Stimulated activated CD8-positive, alpha-beta memory T cell treated with anti-CD3 and anti-CD28 coated beads, Interleukin-4, amount 100 ng/mL, for 1 hour (primary cell): ENCODE measurements at places on chromosomes 6 and 20.

- DNase-seq: no peak
These were observed 94.8 kb downstream of the NFATC2 start for GRCh38 chr20:51447765-51448148.

GRCh38 chr20:47724910-47725247, 60.4 kb downstream of the SULF2 start:
- DNase-seq: no peak

GRCh38 chr20:62736026-62736406, 27.4 kb downstream of the NTSR1 start:
- DNase-seq: no peak

- DNase-seq: no peak
These were observed 109.7 kb upstream of the STMND1 start for GRCh38 chr6:16991981-16992629.

- no peak for DNase-seq
These were observed 29.1 kb upstream of the STX16 start for GRCh38 chr20:58621906-58622548.

- DNase-seq: no peak
These were observed 1.6 kb downstream of the PRDM13 start for GRCh38 chr6:99608059-99608885.

GRCh38 chr6:63571361-63572043, 778 bp upstream of the LOC128125822 start:
- DNase-seq: no peak

DNA sequence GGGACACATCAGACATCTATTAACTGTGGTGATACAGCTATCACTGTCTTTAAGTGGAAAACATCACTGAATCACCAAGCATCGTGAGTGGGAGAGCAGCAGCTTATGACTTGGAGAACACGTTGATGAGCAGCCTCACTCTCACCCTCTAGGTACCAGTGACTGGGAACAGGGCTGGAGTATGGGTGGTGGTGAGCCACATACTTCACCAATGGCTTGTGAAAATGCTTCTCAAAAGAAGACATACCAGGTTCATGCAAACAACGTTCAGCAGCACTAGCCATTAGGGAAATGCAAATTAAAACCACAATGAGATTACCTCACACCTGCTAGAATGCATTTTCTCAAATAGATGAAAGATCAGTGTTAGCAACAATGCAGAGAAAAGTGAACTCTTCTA, 25.3 kb downstream of the SNX5 start:
- no peak for DNase-seq

DNA sequence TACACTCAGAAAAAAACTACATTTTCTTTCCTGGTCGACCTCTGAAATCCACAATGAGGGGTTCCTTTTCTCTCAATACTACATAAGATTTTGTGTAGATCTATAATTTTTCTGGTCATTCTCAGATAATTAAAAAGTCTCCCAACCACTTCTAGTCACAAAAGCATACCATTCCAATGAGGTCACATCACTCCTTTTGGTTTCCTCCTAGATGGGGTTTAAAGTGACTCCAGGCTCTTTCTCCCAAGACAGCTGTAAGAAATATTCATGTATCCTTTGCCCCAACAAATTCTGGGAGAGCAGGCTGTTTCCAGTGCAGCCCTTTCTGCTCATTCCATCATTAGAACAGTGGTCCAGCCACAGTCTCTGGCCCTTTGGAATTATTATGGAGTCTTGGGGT, 43.1 kb upstream of the BEND6 start:
- DNase-seq: no peak

- DNase-seq: no peak
These were observed 47.4 kb downstream of the TCP11 start for GRCh38 chr6:35093783-35094182.

GRCh38 chr6:125273965-125274364, 27.8 kb downstream of the HDDC2 start:
- DNase-seq: no peak

DNA sequence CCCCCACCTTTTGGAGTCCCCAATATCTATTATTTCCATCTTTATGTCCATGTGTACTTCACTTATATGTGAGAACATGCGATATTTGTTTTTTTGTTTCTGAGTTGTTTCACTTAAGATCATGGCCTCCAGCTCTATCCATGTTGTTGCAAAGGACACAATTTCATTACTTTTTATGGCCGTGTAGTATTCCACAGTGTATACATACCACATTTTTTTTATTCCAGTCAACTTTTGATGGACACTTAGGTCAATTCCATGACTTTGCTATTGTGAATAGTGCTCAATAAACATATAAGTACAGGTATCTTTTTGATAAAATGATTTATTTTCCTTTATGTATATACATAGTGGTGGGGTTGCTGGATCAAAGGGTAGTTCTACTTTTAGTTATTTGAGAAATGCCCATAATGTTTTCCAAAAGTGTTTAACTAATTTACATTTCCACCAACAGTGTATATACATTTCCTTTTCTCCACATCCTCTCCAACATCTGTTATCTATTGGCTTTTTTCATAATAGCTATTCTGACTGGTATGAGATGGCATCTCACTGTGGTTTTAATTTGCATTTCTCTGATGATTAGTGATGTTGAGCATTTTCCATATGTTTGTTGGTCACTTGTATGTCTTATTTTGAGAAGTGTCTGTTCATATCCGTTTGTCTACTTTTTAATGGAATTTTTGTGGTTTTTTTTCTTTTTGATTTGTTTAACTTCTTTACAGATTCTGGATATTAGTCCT, 34.0 kb upstream of the COL10A1 start:
- no peak for DNase-seq

- no peak for DNase-seq
These were observed 47.3 kb upstream of the IL20RA start for GRCh38 chr6:137092018-137092417.

- no peak for DNase-seq
These were observed 35.5 kb downstream of the PSMB9 start for GRCh38 chr6:32889533-32889932.

GRCh38 chr6:106637717-106638341, 8.5 kb downstream of the QRSL1 start:
- no peak for DNase-seq

DNA sequence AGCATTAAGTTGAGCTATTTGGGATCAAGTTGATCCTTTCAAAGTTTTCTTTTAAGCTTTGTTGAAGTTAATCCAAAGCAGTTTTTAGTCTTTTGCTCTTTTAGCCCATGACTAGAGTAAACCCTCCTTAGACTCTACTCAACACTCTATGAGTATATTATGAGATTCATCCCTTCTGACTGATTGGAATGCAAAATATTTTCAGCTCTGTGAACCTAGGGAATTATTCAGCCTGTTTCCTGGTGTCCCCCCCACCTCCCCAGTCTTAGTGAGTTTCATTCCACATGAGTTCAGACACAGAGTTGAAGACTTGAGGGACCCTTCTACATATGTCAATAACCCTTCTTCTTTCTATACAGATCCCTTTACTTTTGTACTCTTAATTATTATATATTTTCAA, 413.7 kb downstream of the RFPL4B start:
- no peak for DNase-seq
